Epithelial cell of proximal tubule (primary cell): ENCODE measurements at places on chromosomes 5 and 9. TPM values are rescaled to one million over a fixed set of nuclear protein-coding genes. Genes with fewer than 3 reads are reported as not detected.

- DNase-seq, result peak; percentile 16
These were observed 246.0 kb upstream of the NUDT12 start for GRCh38 chr5:103808464-103809106.

DNA sequence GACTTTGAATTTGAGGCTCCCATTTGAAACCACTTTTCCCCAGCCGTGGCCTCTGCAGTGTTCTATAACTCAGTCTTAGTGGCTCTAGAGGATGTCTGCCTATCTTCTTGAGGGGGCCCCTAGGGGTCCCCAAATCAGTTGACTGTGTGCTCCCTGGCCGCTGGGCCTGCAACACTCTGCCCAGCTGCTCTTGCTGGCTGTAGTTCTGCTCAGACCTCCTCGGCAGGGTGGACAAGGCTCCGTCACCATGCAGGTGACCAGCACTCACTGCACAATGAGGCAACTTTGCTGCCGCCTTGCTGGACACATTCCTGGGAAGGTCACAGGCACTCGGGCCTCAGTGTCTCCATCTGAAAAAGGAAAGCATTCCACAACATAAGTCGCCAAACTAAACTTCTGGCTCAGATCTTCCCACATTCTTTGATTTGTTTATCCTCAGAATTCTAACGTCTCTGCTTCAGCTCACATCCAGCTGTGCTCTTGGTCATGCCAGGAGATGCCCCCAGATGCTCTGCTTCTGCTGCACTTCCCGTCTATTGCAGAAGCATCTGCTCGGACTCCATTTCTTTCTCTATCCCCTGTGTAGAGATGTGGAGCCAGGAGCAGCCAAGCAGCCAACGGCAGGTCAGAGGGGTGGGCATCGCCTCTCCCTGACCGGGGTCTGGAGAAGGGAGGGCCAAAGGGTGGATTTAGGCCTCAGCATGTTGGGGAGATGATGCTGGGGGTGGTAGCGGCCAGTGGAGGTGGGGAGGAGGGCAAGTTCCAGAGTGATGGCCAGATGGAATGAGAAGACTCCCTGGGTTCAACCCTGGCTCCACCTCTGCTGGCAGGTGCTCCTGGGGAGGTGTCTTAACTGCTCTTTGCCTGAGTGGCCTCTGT is 133.6 kb downstream of the MVB12B start:
- no peak for DNase-seq

DNA sequence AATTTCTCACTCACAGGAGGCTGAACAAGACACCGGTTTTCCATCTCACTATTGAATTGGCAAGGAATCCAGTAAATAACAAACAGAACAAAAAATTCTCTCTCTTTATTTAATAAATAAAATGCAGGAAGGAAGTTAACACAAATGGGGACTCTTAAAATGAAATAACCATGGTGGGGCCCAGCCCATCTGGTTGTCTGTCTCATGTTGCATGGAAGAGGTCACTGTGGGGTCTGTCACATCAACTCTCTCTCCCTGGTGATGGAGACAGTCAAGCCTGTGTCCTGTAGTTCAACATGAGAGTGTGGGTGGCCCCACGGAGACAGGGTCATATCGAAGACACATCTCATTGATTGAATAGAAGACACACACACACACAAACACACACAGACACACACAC is 297.7 kb downstream of the IRX2 start:
- no peak for DNase-seq

GRCh38 chr9:33151007-33151557 is 16.1 kb downstream of the B4GALT1 start:
- DNase-seq, result peak; percentile 80

GRCh38 chr9:128274245-128274644 is 1.6 kb downstream of the GOLGA2 start:
- no peak for DNase-seq

DNA sequence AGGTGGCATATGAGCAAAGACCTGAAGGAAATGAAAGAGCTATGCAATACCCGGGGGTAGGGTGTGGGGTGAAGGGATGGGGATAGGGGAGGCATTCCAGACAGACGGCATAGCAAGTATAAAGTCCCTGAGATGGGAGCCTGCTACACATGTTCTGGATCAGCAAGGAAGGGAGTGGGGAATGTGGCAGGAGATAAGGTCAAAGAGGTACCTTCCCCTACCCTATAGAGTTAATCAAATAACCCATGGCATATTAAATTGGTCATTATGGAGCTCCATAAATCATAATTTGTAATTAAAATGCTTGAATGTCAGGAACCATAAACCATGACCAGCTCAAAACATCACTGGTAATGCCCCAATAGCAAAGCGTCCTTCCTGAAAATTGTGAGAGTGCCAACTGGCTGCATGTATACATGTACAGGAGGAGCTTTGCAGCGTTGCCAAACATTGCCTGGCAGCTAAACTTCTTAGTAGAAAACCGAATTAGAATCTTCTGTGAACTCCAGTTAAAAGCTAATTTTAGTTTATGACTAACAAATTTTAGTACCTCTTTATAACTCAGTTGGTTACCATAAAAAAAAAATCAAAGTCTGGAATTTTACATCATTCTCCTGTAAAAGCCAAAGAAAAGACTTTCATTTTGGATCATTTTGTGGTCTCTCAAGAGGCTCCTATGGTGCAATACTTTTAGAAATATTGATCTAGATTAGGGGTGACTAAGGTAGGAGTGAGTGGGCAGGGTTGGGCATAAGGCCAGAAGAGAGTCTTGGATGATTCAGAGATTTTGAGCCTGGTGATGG is 4.7 kb downstream of the DNAI1 start:
- DNase-seq, result no peak

- DNase-seq, result no peak
These were observed 11.2 kb downstream of the DNAJB5 start for GRCh38 chr9:35000535-35001284.

GRCh38 chr9:109463924-109464625 is 34.0 kb downstream of the PTPN3 start:
- no peak for DNase-seq

GRCh38 chr9:110101531-110102161 is 106.3 kb downstream of the C9orf152 start:
- no peak for DNase-seq

DNA sequence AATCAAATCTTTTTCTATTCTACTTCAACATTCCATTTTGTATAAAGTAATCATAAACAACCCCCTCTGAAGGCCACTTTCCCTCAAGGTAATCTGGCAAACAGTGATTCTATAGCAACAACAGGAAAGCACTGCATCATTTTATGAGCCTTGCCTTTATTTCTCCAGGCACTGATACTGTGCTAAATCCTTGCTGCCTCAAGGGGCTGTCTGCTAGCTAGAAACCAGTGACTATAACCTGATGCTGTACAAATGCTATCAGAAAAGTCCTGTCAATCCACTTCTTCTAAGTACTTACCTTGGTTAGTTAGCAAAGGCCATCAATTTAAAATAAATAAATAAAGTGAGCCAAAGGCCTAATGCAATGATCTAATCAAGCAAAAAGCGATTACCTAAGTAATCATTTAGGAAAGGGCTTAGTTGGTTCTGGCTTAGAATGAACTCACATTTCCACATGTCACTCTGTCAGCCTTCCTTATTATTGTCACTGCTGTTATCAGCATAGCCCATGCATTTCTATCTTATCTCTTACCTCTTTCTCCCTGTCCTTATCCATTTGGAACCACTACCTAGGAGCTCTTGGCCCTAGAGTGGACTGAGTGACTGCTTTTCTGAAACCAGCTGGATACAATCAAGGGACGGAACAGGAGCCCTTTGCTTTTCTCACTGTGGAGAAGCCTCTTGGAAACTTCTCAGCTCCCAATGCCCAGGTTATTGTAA is 246.1 kb upstream of the MEF2C start:
- no peak for DNase-seq

DNA sequence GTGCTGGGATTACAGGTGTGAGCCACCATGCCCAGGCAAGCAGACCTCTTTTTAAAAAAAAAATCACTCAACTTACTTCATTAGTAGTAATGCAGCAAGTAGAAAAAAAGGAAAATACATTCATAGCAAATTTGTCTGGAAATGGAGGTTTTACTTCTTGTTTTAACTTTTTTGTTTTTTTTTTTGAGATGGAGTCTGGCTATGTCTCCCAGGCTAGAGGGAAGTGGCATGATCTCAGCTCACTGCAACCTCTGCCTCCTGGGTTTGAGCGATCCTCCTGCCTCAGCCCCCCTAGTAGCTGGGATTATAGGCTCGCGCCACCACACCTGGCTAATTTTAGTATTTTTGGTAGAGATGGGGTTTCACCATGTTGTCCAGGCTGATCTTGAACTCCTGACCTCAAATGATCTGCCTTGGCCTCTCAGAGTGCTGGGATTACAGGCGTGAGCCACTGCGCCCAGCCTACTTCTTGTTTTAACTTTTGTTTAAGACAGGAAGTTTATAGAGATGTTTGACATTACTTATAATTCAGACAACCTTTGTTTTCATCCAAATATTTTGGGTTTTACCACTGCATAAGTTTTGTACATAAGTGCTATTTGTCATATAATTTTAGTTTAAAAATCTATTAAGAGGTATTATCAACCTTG is 26.5 kb downstream of the UBE2R2 start:
- no peak for DNase-seq

DNA sequence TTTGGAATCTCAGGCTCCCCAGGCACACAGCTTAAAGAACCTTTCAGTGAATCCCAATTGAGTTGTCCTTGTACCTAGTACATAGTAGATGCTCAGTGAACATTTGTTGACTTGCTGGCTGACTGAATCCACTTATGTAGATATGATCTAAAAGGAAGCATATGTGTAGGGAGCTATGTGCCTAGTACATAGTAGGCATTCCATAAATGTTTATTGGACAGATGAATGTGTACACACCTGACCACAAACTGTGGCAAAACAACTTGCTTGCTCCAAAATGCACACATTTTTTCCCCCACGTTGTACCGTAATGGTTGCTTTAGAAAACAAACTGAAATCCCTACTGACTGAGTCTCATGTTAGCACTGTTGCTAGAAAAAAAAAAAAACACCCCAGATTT is 80.2 kb upstream of the IL12B start:
- no peak for DNase-seq

DNA sequence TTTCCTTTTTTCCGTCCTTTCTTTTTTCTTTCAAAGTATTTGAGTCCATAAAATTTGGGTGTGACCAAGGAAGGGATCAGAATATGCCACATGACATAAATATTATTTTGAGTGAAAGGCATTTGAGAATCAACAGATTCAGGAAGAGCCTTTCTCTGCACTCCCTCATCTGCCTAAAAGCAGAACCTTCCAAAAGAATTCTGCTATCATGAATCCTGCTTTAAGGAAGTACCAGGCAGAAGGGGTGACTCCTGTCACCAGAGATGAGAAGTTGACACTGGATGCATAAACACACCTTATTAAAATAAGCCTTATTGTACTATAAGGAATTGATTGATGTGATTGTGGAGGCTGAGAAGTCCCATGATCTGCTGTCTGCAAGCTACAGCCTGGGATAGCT is 196.7 kb downstream of the SREK1 start:
- DNase-seq, result no peak

- no peak for DNase-seq
These were observed 364.7 kb upstream of the IRX1 start for GRCh38 chr5:3230941-3231340.

- no peak for DNase-seq
These were observed 9.4 kb downstream of the FLT4 start for GRCh38 chr5:180639741-180640610.

DNA sequence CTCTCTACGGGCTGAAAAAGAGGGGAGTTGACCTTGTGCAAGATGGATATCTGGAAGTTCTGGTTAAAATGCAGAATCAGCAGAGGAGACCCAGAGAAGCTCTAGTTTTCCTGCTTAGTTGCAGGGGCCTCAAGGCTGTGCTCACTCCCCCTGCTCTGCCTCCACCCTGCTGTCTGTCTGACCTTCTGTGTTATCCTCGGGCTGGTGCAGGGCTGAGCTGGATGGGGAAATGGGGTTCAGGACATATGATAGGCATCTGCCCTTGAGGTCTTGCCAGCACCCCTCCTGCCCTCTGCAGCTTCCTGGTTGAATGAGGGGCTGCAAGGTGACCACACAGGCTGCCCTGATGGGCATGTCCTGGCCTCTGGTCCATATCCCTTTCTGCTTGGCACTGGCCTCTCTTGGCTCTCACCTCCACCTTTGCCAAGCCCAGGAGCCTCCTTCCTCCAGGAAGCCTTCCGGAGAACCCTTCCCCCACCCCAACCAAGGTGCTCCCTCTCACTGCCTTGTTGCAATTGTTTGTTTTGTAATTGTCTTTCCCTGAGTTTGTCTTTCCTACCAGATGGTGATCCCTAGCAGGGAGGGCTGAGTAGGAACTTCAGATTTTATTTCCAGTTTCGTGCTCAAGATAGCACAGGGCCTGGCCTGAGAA is 1.3 kb downstream of the TMEM268 start:
- DNase-seq, result no peak

DNA sequence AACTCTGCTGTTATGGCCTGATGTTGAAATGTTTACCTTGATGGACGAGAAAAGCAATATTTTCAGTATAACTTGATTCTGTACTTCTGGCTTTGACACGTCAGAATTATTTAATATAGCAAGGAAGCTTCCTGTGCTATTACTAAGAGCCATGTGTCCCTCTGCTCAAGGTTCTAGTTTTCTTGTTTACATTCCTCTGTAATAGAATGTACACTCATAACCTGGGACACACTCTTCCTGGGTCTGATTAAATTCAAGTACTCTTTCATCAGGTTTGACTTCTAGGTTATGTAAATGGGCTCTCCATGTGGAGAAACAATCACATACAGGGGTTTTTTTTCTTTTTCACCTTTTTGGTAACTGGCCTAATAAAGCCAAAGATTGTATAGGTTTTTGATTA is 33.1 kb downstream of the GTF3C4 start:
- no peak for DNase-seq

GRCh38 chr9:3740690-3741419 is 215.1 kb upstream of the RFX3 start:
- DNase-seq, result no peak

The GPX3 gene
- total RNA-seq, result 9.3 and 10.9 TPM in 2 replicates

The PCDHGA1 gene
- total RNA-seq, result 0.29 and 0.75 TPM in 2 replicates

The KDM4C gene
- total RNA-seq, result 8.0 and 16.5 TPM in 2 replicates

The JMY gene
- total RNA-seq, result 2.8 and 5.7 TPM in 2 replicates

The SHC3 gene
- total RNA-seq, result 4.1 and 5.1 TPM in 2 replicates

The SLCO6A1 gene
- total RNA-seq, result not detected in 2 replicates

The CDH6 gene
- total RNA-seq, result 12.5 and 34.9 TPM in 2 replicates

The SLCO4C1 gene
- total RNA-seq, result 0.63 and 0.87 TPM in 2 replicates
